ENCODE measurements at places on chromosomes 11 and 22.

DNA sequence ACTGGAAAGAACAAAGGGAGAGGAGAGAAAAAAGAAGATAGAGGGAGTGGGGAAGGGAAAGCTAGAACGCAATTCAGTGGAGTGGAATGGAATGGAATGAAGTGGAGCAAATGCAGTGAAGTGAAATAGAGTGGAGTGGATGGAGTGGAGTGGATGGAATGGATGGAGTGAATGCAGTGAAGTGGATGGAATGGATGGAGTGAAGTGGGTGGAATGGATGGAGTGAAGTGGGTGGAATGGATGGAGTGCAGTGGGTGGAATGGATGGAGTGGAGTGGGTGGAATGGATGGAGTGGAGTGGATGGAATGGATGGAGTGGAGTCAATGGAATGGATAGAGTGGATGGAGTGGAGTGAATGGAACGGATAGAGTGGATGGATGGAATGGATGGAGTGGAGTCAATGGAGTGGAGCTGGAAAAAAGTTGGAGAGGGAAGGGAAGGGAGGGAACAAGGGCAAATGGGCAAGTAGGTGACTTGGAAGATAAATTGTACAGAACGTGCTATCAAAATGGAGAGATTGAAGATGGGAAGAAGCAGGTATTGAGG is 13.9 kb downstream of the IFITM10 start:
- no peak for DNase-seq

DNA sequence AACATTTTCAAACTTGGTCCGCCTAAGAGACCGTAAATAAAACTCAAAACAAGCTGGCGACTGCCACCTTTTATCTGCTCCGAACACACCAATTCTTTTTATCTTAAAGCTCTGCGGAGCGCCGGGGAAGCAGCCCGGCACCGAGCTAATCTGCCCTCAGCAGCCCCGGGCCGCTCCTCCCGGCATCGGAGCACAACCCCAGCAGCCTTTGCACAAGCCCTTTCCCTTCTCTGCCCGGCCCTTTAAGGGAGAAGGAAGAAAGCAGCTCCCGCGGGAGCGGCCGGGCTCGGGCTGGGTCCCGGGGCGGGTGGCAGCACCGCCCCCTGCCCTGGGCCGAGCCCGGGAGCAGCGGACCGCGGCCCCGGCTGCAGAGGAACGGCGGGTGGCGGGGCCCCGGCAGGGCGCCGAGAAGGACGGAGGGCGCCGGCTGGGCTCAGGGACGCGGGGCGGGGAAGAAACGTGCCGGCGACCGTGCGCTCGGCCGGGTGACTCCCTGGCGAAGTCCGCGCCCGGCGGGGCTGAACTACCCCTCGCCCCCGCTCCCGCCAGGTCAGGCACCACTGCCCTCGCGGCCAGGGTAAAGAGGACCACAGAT is 133.6 kb upstream of the C11orf58 start:
- DNase-seq: peak; percentile 51

GRCh38 chr11:46300270-46300669 is 22.8 kb downstream of the CREB3L1 start:
- DNase-seq: peak; percentile 45

DNA sequence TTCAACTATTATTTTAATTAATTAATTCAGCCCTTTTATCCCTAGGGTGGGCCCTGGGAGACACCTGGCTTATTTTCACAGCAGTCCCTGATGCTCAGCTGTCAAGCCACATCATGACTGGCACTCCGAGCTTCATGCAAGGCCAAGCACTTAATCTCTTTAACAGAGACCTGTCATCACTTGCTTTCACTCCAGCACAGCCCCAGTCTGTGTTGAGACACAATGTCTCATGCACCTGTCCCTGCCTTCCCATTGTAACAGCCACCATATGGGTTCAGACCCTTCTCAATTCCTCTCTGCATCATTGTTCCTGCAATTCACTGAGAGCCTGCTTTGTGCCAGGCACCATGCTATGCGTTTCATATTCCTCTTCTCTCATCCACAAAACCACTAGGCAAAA is 222.2 kb upstream of the TENM4 start:
- no peak for DNase-seq

DNA sequence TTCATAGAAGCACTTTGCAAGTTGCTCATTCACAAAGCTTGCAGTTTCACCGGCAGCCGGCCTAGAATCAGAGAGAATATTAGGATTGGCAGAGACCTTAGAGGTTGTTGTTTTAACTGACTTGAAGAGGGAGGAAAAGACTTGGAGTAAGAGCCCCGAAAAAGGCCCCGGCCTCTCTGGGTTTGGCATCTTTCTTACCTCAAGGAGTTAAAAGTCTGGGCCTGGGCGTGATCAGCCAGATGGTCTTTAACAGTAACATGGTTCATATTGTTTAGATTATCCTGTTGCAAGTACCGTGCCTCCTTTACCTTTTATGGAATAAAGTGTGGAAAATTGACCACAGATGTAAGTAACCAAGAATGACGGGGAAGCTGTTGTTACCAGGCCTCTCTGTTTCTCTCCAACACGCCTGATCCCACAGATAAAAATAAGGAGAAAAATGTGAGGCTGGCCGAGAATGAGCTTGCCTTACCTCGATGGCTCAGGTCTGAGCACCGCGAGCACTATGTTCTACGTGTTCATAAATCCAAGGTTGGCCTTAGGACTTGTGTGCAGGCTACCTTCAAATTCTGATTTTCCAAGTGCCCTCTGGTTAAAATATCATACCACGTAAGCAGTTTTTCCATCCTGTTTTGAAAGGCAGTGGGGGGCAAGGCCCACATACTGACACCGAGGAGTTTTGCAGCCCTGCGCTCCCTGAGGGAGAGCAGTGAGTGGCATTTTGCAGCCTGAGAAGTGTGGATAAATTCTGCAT is 56.4 kb downstream of the PARVA start:
- DNase-seq: no peak

DNA sequence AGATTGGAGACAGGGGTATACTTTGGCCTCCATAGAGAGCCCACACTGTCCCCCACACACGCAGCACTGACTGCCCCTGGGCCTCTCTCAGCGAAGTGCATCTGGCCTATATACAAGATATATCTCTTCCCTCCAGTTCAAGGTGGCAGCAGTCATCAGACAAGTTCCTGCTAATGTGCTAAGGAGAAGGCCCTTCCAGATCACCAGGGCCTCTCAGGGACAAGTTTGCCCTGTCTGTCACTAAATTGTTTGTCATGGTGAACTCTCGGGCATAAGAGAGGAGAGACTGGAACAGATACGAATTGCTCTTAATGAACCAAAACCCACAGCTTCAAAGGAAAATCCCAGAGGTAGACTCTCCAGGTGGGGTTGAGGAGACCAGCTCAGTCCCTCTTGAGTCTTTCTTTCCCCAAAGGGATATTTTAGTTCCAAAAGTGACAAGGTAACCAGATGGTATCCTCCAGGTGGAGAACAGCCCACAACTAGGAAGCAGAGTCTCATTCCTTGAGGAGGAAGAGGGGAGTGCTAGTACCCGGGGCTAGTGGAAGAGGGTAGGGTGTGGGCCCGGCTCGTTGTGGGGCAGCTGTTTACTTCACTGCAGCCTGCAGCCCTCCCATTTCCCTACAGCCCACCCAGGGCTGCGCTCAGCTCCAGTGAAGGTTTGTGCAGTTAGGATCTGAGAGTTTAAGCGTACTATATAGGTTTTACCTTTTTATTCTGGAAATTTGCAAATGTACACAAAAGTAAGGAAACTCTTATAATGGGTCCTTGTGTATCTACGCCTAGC is 2.2 kb upstream of the SLC35C1 start:
- DNase-seq: no peak

DNA sequence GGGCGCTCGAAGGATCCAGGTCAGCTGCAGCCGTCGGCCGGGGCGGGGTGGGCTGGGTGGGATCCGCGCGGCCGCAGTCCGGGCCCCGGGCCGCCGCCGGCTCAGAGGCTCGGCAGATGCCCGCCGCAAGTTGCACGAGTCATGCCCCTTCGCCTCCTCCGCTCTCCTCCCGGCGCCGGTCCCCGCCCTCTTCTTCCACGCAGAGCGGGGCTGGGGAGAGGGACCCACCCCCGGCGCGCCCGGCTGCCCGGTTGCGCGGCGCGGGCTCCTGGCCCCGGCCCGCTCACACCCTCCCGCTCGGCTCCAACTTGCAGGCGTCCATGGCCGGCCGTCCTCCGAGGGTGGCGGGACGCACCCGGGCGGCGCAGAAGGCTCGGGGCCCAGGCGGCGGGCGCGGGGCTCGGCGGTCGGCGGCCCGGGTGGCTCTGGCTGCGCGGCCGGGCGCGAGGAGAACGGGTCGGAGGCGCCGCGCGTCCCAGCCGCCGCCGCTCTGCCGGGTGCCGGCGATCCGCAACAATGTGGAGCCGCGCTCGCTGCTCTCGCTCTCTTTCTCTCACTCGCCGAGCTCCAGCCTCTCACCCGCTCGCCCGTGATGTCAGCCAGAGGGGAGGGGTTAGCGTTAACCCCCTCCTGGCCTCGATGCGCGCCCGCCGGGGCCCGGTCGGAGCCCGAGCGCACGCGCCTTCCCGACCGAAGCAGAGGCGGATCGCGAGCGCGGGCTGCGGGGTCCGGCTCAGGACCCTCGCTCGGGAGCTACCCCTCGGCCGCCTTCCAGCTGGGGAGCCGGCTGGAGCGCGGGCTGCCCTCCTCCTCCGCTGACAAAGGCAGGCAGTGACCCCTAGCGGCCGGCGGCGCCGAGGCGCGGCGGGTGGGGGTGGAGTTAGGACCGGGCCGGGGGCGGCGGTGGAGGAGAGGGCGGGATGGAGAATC is at the start of gene NECTIN1:
Gene NECTIN1, minus strand, starts transcription at position 550 of the 930 bp plus-strand sequence. CDS start 647 bp downstream, outside the sequence.
- DNase-seq: peak; percentile 86

DNA sequence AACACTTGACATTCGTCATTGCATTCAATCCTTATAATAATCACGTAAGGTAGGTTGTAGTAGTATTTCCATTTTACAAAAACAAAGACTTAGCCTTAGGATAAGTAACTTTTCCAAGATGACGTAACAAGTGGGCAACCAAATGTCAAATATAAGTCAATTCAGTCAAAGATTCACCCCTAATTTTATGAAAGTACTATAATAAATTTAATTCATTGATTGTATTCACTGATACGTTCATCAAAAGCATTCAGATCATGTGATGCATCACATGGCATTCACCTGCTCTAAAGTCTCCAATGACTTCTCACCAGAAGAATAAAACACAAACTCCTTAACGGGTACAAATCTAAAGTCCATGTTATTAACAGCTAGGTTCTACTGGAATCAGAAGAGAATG is 2.1 kb downstream of the KIF18A start:
- no peak for DNase-seq

DNA sequence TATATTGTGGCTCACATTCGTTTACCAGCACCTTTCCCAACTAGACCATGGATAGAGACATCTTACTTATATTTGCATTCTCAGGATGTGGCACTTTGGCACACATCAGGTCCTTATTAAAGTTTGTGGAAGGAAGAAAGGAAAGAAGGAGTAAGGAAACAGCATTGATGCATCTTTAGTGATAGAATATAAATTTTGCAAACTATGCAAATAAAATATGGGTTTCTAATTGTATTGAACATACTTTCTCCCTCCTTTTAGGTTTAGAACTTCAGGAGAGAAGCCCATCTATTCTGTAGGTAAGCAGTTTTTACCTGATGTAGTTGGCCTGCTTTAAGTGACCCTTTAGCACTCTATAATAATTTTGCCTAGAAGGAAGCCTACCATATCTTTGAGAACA is 20.4 kb downstream of the MRPL48 start:
- DNase-seq: no peak

GRCh38 chr11:130631119-130631518 is 182.7 kb downstream of the ADAMTS15 start:
- peak; percentile 96 for DNase-seq

- peak; percentile 21 for DNase-seq
These were observed 13.4 kb downstream of the SYT13 start for GRCh38 chr11:45272701-45273100.

DNA sequence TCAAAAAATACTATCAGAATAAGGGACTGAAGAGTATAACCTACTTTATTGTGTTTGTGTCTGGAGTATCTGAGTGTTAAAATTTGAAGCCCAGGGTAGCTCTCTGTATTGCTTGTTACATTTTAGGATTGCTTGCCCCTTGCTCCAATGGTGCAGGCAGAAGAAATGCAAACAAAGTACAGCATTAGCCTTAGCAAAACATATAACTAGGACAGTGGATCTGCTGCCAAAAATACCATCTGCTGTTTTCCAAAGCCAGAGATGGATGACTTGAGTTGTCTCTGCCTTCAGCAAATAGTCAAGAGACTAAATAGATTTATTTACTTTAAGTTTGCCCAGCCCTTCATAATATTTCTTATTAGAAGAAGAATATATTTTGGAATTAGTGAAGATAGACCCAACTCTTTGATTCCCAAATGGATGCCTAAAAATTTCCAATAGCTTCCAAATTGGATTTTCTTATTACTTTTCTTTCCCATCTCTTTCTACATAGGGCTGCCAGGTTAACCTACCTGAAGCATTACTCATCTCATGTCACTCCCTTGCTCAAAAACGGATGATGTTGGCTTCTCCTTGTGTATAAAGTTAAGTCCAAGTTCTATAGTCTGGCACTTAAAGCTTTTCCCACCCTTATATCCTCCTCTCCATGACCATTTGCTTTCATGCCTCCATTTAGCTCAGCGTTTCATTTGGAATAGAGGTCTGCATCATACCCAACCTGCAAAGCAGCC is 66.3 kb downstream of the LDLRAD3 start:
- peak; percentile 70 for DNase-seq

- DNase-seq: no peak
These were observed 31.9 kb upstream of the RTL6 start for GRCh38 chr22:44529827-44530523.

GRCh38 chr11:128956401-128957201 is 13.9 kb upstream of the TP53AIP1 start:
- peak; percentile 81 for DNase-seq

GRCh38 chr11:12090061-12090591 is 20.3 kb upstream of the MICAL2 start:
- peak; percentile 91 for DNase-seq

DNA sequence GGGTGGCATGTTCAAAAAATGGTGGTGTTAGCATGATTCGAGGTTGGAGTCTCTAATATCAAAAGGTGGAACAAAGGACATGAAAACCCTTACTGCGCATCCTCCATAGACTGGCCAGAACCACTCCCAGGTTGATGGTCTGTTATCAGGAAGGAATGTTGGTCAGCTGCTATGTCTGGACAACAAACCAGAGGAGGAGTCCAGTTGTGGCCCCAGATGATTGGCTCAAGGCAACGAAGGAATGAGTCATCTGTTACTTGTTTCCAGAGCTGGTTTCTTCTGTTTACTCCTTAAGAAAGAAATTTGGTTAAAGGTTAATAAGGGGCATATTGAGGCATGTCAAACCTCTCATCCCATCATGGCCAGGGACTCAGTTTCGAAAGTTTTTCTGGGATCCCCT is 56.8 kb upstream of the GRIA4 start:
- DNase-seq: peak; percentile 4

DNA sequence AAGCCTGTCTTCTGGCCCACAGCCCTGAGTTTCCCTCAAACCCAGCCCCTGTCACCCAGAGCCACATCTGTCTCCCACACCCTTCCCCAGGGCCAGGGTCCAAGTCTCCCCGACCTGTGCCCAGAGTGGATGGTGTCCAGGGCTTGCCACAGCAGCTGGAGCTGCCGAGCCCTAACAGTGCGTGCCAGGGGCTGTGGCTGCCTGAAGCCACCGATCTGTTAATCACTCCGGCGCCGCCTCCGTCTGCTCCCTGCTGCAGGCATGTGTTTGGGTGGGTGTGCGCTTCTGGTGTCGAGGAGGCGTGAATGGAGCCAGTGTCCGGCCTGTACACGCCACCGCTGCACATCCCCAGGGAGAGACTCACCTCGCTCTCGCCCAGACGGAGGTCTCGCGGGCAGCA is 26.1 kb downstream of the SHISAL1 start:
- no peak for DNase-seq

- DNase-seq: no peak
These were observed 2.1 kb upstream of the OR4X1 start for GRCh38 chr11:48261600-48261999.

GRCh38 chr22:32583921-32584335 is 109.3 kb downstream of the FBXO7 start:
- no peak for DNase-seq

GRCh38 chr22:35231585-35232084 is 25.7 kb upstream of the HMGXB4 start:
- DNase-seq: peak; percentile 85
